ENCODE measurements at places on chromosomes 13 and 19. TPM values are rescaled to one million over a fixed set of nuclear protein-coding genes. Genes with fewer than 3 reads are reported as not detected.
A peak's percentile ranks its signal among the peaks of the same experiment; 100 is the strongest.

DNA sequence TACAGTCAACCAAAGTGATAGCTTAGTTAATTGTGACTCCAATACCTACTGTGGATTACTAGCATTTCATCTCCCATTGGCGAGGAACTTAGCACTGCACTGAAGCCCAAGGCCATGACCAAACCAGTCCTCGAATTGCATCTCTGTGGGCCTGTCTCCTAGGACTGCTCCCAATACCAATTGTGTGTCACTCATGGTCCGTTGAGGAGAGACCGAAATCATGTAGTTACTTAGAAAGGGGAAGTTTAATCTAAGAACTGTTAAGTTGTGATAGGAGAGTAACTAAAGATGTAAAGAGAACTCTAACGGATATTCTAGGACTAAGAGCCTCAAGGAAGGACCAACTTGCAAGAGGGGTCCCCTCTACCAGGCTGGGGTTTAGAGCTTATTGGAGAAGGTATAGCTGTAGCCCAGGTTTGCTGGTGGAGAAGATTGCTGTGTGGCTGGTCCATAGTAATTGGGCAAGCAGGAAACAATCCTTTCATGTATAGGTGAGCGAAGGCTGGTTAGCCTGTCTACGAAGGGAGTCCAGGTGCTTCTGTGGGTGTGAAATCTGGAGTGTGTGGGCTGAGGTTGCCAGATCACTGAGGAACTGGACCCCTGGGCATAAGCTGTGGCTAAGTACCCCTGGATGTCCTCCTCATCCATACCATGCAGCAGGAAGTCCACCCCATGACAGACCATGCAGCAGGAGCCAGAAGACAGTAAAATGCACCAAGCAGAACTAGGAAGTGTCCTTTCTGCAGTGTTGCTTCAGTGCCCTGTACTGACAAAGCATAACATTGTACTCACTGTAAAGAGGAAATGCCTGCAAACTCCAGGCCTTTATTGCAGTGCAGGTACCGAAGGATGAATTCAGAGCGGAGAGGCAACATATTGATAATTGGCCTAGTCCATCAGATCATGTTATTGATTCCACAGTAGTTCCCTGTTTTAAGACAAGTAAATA lies 30.8 kb downstream of the DNAJC3 start:
- H3K36me3 ChIP-seq: peaks cover 5% of the 10 kb centered on the region
- no peak overlapping the region for H3K4me3 ChIP-seq
- H3K4me1 ChIP-seq: no peaks in the 10 kb centered on the region
- no peak overlapping the region for H3K27ac ChIP-seq

DNA sequence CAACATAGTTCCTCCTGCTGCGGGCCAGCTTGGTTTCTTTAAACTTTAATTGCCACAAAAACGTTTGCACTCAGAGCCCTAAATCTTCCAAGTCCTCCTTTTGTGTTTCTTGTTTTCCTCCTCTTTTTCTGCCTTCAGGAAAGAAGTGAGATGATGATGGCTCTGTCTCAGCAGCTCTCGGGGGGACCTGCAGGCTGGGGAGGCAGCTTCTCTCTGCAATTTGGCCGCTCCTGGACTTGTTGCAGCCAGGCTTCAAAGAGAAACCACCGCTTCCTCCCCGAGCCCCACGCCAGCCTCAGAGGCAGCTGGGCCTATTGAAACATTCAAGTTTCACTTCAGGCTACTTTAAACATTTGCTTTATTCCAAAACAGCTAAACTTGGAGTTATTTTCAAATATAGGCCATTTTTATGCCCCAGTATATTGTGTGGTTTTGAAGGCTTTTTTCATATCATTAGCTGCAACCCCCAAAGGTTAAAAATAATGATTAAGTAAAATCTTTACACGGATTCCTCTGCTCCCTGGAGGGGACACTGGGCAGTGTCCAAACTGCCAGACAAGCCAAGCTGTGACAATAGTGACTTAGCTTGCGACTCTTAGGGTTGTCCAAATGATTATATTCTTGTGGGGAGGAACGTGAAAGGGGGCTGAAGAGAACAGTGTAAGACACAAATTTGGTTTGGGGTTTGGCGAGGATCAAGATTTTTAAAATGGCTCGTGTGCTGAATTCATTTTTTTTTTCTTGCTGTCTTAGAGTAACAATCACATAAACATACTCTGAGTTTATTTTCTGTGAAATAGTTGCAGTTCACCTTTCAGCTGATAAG lies 330.8 kb downstream of the DLEU7 start:
- H3K4me3 ChIP-seq: peak overlapping the region; percentile 3
- no peaks in the 10 kb centered on the region for H3K27me3 ChIP-seq
- DNase-seq: peak; percentile 50
- peak overlapping the region; percentile 83 for H3K27ac ChIP-seq
- peaks cover 45% of the 10 kb centered on the region for H3K4me1 ChIP-seq

DNA sequence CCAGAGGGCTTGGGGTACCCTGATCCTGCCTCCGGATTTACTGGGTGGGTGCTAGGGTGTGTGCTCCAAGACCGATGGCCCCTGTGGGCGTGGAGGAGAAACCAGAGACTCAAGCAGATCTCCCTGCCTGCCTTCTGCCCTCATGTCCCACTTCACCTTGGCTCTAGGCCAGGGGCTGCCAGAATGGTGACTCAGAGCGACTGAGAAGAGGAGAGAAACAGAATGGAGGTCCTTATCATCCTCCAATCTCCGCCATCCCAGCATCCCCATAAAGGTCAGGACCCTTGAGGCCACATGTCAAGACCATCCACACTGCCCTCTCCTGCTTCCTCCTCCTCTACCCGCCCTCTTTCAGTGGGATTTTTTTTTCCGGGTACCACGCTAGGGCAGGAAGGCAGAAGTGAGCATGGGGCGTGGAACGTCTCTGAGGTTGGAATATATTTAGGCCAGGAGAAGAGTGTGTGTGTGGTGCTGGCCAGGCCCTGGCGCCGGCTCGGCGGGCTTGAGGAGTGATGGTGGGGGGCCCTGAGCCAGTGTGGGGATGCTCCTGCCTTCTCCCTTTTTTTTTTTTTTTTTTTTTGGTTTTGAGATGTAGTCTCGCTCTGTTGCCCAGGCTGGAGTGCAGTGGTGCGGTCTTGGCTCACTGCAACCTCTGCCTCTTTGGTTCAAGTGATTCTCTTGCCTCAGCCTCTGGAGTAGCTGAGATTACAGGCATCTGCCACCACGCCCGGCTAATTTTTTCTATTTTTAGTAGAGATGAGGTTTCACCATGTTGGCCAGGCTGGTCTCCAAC lies 22.3 kb downstream of the IER2 start:
- no peaks in the 10 kb centered on the region for H3K27me3 ChIP-seq

DNA sequence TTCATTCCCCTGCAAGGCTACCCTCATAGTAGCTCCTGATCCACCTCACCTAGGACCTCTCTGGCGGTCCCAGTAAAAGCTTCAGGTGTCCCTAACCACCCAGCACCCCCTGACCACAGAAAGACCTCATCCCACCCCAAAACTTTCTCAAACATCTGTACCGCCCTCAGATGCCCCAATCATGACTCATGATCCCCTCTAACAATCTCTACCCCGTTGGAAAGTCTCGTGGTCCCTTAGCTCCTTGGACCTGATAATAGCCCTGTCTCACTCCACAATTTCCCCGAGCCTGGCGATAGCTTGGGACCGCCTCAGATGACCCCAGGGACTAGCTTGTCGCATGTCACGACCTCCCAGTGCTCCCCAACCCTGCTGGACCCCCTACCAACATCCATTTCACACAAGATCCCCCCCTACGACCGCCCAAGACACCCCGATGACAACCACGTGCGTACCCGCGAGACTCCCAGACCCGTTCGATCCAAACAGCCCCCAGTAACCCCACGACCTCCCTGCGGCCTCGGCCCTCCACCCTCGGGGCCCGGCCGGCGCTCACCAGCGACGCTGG lies 450 bp downstream of the NDUFA11 start:
- DNase-seq: peak; percentile 58
- no peaks in the 10 kb centered on the region for H3K27me3 ChIP-seq
- no peaks in the 10 kb centered on the region for H3K36me3 ChIP-seq
- H3K27ac ChIP-seq: peak overlapping the region; percentile 97
- peak overlapping the region; percentile 96 for H3K4me3 ChIP-seq

DNA sequence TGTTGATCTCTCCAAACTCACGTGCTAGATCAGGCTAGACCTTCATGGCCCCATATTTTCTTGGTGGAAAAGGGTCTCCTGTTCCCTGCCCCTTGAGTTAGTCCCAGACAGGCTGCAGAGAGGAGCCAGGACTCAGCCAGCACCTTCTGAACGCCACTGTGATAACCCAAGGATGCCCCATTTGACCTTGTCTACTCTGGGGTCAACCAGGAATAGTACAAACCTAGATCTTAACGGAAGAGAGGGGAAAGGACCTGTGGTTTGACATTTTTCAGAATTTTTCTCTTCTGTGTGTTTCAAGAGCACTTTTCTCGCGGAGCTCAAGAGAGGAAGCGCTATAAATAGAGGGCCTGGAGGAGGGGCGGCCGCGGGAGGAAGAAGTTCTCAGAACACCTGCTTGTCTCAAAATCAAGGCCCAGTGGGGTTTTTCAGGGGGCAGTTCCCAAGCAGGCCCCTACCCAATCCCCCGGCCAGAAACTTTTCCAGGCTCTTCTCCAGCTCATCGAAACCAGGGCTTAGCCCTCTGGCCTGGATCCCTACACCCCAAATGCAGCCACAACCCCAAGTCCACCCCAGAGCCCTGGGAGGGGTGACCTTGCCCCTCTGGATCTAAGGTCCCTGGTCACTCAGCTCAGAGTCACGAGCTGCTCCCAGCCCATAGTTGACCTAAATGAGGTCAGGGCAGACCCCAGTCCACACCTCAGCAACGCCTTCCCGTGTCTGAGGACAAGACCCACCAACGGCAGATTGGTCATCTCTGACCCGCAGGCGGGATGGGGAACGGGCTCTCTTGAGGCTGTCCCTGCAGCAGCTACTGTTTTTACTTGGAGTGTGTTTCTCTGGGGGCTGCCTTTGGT lies 75.6 kb upstream of the TM9SF2 start:
- no peak overlapping the region for H3K4me3 ChIP-seq
- no peaks in the 10 kb centered on the region for H3K36me3 ChIP-seq
- H3K4me1 ChIP-seq: no peaks in the 10 kb centered on the region

GRCh38 chr13:43054803-43055802 lies 31.7 kb downstream of the DNAJC15 start:
- DNase-seq: peak; percentile 76
- H3K36me3 ChIP-seq: no peaks in the 10 kb centered on the region
- H3K4me1 ChIP-seq: peaks cover 36% of the 10 kb centered on the region

GRCh38 chr13:31150315-31150985 lies 11.3 kb downstream of the HSPH1 start:
- no peaks in the 10 kb centered on the region for H3K36me3 ChIP-seq
- no peak for DNase-seq
- H3K27ac ChIP-seq: no peak overlapping the region
- no peak overlapping the region for H3K4me3 ChIP-seq
- H3K4me1 ChIP-seq: no peaks in the 10 kb centered on the region

- no peaks in the 10 kb centered on the region for H3K27me3 ChIP-seq
- H3K4me3 ChIP-seq: no peak overlapping the region
- DNase-seq: no peak
- H3K36me3 ChIP-seq: no peaks in the 10 kb centered on the region
These were observed 4.6 kb downstream of the CBARP start for GRCh38 chr19:1233115-1233667.

GRCh38 chr19:58559275-58560006 lies 1.0 kb upstream of the UBE2M start:
- no peaks in the 10 kb centered on the region for H3K36me3 ChIP-seq
- no peaks in the 10 kb centered on the region for H3K27me3 ChIP-seq
- H3K4me1 ChIP-seq: peaks cover 16% of the 10 kb centered on the region
- H3K4me3 ChIP-seq: peak overlapping the region; percentile 26
- peak; percentile 94 for DNase-seq
- peak overlapping the region; percentile 98 for H3K27ac ChIP-seq

- DNase-seq: no peak
- H3K36me3 ChIP-seq: no peaks in the 10 kb centered on the region
- H3K27me3 ChIP-seq: no peaks in the 10 kb centered on the region
- no peak overlapping the region for H3K27ac ChIP-seq
- H3K4me1 ChIP-seq: no peaks in the 10 kb centered on the region
These were observed 62.8 kb upstream of the ATP12A start for GRCh38 chr13:24617256-24618010.

GRCh38 chr13:96796091-96796633 lies 198.1 kb downstream of the OXGR1 start:
- DNase-seq: no peak
- peaks cover 4% of the 10 kb centered on the region for H3K27me3 ChIP-seq
- H3K27ac ChIP-seq: no peak overlapping the region
- no peaks in the 10 kb centered on the region for H3K4me1 ChIP-seq
- no peak overlapping the region for H3K4me3 ChIP-seq
- H3K36me3 ChIP-seq: no peaks in the 10 kb centered on the region

Gene PRTN3
- not detected for total RNA-seq

Gene SHISA7
- total RNA-seq: not detected

Gene NCAN
- total RNA-seq: 0.03 TPM

Gene ZNF729
- total RNA-seq: not detected
